A549 treated with Hydrocortisone at 1 μM for 4 hours (cell line): ENCODE measurements at places on chromosomes 12 and 14. TPM values are rescaled to one million over a fixed set of nuclear protein-coding genes. Genes with fewer than 3 reads are reported as not detected.

Gene COX8C
- total RNA-seq: not detected in 5 replicates

Gene CDC42BPB
- total RNA-seq: 62.2 to 107 TPM (median 84.3 TPM) in 5 replicates

Gene GLT8D2
- total RNA-seq: 0.20 to 0.44 TPM (median 0.23 TPM) in 5 replicates

Gene CPNE6
- total RNA-seq: 0.15 to 0.17 TPM in 2 of 5 replicates, not detected in the others

Gene CD69
- not detected in 5 replicates for total RNA-seq

Gene SOX5
- total RNA-seq: not detected in 5 replicates

Gene KRT80
- total RNA-seq: 39.0 to 49.0 TPM (median 41.2 TPM) in 5 replicates
